ENCODE measurements at places on chromosomes 11 and 22.

GRCh38 chr22:20109411-20110358 is 6.2 kb upstream of the RANBP1 start:
- no peak for DNase-seq

DNA sequence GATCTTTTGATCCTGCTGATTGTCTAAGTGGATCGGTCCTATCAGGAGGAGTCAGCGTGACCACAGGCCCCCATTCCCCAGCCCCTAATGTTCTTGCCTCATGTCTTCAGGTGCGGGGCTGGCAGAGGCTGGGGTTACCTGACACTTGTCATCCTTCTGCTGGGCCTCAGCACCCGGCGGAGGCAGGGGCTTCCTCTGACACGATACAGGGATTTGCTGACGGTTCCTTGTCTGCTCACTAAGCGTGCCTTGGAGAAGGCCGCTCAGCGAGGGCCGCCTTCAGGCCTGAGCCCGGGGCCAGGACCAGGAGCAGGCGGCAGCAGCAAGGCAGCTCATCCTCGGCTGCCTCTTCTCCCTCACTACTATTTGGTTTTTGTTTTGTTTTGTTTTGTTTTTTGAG is 45.7 kb upstream of the KCNQ1OT1 start:
- DNase-seq = no peak

DNA sequence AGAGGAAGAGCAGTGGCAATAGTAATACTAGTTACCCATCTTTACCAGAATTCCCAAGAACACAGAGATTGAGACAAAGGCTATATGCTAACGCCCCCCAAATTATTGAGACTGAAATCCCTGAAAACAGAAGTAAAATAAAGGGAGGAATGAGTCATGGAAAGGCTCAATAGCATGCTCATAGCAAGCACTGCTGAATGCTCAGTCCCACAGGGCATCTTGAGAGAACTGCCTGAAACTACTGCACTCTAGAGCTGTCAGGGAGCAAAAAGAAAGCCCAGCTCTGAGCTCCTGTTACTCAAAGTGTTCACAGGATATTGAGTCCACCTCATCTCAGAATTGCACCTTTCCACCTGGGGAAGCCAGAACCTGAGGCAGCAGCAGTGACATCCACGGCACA is 44.1 kb upstream of the FIBIN start:
- no peak for DNase-seq

DNA sequence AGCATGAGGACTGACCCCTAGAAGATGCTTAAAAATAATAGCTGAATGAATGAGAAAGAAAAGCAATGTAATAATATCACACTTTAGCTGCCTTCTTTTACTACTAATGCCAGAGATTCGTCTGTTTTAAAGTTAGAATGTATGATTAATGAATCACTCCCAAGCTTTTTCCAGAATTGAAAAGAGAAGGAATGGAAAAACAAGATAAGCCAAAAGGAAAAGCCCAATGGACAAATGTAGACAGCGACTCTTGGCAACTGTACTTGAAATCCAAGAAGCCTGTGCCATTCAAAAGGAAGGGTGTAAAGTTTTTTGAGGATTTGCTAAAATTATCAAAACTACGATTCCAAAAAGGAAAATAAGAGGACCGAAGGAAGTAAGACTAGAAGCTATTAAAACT is 40.8 kb upstream of the PAMR1 start:
- no peak for DNase-seq

DNA sequence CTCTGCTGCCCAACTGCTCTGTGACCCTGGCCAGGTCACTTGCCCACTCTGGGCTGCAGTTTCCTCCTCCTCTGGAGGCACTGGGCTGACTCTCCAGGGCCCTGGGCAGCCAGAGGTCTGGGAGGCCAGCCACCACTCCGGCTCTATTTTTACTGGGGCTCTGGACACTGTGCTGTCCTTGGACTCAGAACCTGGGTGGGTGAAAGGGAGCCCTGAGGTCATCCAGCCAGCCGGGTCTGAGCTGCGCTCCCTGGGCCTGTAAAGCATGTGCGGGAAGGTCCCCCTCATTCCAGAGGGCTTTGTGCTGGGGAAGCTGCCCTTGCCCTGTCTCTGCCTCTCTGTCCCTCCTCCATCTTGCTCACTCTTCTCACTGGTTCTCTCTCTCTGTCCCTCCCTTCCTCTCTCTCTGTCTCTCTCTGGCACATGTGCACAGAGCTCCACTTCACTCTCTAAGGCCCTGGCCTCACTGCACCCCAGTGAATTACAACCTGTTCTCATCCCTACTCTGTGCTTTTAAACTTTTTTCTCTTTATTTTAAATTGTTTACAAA is 24.6 kb downstream of the MB start:
- no peak for DNase-seq

DNA sequence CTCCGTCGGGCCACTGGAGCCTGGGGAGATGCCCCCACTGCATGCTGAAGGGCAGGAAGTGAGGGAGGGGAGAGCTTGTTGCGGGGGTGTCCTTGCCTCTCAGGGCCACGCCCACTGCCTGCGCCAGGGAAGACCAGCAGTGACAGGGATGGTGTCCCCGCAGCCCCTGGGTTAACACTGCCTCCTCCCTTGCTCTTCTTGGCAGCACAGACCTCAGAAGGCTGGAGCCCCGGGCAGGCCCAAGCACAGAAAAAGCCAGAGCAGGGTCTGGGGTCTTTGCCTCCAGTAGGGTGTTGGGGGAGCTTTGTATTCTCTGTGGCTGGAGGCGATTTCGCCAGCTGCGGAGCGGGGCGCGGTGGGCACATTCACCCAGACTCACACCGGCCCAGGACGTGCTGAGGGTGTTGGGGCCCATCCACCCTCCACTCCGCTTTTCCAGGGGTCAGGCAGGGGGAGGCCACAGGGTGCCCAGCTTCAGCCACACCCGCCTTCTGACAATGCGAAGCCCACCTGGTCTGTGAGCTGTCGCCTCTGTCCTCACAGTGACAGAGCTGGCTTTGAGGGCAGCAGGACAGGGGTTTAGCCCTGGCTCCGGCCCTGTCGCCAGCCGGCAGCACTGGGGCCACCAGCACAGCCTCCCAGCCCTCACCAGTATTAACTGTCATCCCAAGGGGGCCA is 83.7 kb downstream of the CDKN1C start:
- no peak for DNase-seq

DNA sequence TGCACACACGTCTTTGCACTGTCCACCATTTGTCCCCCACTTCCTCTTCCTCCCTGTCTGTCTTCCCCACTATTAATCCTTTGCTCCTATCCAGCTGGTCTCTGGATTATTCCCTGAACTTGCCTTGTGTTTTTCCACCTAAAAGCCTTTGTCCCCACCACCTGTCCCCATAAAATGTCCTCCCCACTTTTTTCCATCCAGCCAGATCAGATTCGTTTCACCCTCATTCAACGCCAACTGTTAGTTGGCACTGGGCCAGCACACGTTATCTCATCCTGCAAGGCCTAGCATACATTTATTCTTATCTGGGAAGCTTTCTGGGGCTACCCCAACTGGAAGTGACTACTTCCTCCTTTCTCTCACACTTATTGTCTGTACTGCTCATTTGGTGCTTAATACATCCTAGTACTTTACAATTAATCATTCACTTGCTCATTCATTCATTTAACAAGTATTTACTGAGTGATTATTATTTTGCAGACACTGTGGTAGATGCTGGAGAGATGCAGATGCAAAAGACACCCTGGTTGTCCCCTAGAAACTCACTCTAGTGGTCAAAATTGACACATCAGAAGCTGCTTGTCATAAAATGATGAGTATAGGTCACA is 96.2 kb downstream of the RASSF10 start:
- no peak for DNase-seq

- no peak for DNase-seq
Measured at GRCh38 chr11:67367761-67368227, 5.6 kb downstream of the CLCF1 start.

- no peak for DNase-seq
Measured at GRCh38 chr11:110812086-110812733, 100.0 kb upstream of the ARHGAP20 start.

- no peak for DNase-seq
Measured at GRCh38 chr11:1943576-1943975, 3.6 kb upstream of the MRPL23 start.

DNA sequence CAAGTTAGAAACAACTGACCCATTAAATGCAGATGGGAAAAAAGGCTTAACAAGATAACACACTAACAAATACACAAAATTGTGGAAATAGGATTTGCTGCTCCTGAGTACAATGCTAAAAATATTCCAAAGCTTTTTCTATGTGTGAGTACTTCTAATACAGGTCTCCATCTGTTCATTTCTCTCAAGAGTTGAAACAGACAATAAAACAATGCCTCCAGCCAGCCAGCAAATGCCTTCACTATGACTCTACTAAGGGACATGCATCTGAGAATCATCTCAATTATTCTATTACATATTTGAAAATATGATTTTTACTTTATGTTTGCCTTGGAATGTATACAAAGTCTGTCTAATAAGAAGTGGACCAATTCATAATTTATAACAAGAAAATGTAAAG is 119.0 kb downstream of the CADM1 start:
- no peak for DNase-seq

- no peak for DNase-seq
Measured at GRCh38 chr11:86460461-86461385, 86.0 kb downstream of the CCDC81 start.

GRCh38 chr22:18013436-18013835 is 10.9 kb downstream of the MICAL3 start:
- DNase-seq = no peak

DNA sequence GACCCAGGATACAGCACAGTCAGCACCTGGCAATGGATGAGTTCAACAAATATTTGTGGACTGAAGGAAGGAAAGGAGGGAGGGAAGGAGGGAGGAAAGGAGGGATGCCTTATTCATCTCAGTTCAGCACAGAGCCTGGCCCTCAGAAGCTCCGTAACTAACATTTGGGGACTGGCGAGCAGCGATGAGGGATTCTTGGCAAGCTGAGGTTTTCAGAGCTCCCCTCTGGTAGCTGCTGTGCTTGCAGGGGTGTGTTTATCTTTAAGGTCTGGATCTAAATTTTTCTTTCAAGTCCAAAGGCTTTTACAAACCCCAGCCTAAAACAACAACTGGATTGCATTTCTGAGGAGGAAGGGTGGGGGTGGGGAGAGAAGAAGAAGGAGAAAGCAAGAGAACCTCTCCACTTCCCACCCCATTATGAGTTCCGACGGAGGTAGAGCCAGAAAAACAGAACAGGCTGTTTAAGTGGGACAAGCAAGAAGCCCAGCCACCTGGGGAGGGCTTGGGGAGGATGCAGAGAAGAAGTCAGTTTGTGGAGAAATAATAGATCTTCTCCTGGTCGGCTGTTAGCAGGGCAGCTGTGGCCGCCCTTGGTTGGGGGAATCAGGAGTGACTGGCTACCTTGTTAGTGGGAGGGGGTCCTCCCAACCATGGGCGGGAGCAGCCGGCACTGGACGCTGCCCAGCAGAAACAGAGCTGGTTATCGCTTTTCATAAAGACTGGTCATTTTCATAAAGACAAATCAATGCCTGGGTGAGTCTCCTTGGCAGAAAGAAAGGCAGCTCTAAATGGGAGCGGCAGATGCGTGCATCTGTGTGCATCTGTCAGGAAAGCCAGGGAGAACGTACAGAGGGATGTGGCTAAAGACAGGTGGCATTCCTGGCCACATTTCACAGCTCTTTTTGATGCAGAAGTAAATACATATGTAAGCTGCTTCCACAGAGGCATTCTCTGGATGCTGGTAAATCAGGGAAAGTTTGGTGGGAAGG is 78.0 kb downstream of the TSPAN18 start:
- DNase-seq = no peak

DNA sequence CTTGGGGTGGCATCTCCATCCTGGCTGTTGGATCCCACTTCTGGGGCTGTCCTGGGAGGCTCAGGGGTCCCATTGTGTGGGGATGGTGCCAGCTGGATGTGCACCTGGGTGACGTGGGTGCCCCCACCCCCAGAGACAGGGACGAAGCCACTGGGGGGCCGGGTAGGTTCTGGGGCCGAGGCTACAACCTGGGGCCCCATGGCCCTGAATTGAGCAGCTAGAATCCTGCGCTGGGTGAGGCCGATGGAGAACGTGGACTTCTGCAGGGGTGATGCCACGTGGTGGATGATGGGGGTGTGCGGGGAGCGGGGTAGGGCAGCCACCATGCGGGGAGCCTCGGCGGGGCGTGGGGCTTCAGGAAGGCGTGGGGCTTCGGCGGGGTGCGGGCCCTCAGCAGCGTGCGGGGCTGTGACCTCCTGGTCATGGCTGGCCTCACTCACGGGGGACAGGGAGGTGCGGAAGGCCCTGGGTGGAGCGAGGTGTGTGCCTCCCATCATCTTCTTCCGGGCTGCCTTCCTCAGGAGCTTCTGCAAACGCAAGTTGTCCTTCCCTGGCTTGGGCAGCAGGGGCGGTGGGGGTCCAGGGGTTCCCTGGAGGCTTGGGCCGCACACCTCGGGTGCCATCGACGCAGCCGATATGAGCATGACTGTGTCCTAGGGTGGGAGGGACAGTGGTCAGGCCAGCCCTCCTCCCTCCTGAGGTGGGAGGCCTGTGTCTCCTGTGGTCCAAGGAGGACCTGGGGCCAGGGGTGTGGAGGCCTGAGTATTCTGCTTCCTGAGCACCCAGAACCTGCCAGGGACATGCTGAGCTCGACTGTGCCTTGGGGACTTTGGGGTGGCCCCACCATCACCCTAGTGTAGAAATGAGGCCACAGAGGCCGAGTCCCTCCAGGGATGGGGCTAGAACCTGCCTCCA is 1.5 kb downstream of the PRR33 start:
- DNase-seq = no peak

GRCh38 chr11:14029971-14030920 is 67.7 kb downstream of the SPON1 start:
- DNase-seq = no peak

DNA sequence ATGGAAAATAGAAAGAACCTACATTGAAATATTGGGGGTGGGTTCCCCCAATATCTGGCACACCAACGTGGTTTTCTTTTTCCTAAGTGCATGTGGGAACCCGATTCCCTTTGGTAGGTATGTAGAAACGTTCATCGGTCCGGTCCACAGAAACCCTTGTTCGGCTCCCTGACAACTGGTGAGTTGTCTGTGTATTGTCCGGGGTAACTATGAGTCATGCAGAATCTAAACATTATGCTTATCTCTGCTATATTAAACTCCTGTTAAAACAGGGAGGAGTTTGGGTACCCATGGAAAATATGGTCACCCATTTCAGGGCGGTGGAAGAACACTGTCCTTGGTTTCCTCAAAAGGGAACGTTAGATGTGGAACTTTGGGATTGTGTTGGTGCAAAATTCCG is 25.1 kb upstream of the ALDH3B2 start:
- no peak for DNase-seq

DNA sequence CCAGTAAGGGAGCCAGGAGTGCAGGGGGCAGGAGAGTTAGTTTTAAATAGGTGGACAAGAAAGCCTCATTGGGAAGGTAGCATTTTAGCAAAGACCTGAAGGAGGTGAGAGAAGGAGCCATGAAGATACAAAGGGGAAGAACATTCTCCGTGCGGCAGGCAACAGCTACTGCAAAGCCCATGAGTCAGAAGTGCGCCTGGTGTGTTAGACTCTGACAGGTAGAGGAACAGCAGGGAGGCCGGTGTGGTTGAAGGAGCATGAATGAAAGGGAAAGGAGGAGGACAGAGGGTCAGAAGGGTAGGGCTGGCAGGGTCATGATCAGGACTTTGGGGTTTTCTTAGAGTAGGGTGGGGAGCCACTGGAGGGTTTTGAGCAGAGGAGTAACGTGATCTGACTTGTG is 34.5 kb upstream of the PAMR1 start:
- DNase-seq = no peak
